ENCODE measurements at places on chromosomes 5 and 9.

DNA sequence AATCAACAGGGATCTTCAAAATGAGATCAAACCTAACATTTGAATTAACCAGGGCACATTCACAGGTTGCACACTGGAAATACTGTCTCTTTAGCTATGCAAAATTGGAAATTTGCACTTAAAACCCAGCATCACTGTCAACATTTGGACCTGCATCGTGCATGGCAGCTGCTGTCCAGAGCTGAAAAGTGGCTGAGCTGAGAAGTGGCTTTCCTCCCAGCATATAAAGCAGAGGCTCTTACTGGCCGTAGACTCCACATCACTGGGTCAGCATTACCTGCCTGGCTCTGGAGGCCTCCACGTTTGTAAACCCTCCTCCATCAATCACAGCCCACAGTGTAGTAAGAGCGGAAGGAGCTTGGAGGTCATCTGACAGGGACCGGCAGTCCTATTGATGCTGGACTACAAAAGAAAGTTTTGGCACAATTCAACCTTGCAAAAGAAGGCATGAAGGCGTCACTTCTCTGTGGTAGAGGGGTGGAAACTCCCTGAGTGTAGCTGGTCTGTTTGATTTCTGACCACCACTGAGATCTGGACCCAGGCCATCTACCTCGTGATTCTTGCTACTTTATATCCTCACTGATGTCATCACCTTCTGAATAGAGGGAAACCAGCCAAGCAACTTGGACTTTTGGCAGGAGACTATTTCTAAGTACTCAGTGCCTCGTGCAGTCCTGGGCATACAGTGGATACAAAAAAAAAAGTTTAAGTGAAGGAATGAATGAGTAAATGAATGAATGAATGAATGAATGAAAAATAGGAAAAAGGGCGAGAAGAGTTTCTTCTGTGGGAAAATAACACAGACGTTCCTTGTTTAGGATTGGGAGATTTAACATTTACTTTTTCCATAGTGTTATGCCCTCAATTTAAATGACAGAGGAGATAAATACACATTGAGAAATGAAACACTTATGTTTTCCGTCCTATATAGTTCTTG, 14.8 kb downstream of the RASEF start:
- no peak for DNase-seq

DNA sequence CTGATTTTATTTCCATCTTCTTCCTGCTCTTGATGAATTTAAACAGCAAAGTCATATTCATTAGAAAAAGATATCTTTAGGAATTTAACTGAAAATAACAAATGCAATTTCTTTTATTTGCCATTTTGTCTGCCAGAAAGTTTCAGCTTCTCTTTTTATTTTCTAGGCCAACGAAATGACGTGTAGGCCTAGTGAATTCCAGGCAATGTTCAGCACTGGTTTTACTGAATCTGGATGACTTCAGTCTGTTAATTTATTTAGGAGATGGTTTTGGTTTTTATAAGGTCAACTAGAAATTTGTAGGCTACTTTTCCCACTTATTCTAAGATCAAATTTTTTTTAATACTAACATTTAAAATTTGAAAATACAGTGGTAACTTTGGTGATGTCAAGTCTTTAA, 129.1 kb upstream of the VCAN start:
- no peak for DNase-seq

GRCh38 chr5:79456890-79457583, 56.9 kb downstream of the HOMER1 start:
- no peak for DNase-seq

- DNase-seq, result no peak
Observed at GRCh38 chr5:59661954-59662615, 231.4 kb downstream of the PDE4D start.

- DNase-seq, result no peak
Observed at GRCh38 chr5:79990205-79990597, 861 bp downstream of the MTX3 start.

GRCh38 chr9:114719290-114719689, 37.3 kb upstream of the TEX48 start:
- DNase-seq, result no peak

GRCh38 chr9:75422944-75423522, 334.7 kb downstream of the OSTF1 start:
- no peak for DNase-seq

- no peak for DNase-seq
Observed at GRCh38 chr5:72407541-72407940, 87.4 kb downstream of the PTCD2 start.

DNA sequence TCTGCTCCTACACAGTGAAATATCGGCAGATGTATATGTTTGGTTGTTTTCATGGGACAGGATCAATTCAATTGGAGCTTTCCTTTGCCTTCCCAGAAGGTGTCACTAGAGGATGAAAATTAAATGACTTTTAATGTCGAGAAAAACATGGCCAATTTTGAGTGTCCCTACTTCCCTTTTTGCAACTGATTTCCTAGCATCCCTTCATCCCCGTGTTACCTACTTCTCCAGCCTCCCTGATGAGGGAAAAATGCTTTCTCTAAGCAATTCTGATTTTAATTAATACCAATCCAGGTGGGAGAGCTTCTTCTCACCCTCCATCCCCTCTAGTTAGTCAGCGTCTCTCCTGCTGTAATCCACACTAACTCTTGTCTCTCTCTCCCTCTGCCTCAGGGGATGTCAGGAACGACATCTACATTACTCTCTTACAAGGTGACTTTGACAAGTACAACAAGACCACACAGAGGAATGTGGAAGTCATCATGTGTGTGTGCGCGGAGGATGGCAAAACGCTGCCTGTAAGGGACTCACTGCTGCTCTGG, 64.9 kb downstream of the DOCK2 start:
- no peak for DNase-seq

GRCh38 chr5:157241483-157241882, 24.4 kb upstream of the CYFIP2 start:
- no peak for DNase-seq

- no peak for DNase-seq
Observed at GRCh38 chr5:2591777-2592453, 159.6 kb downstream of the IRX2 start.

GRCh38 chr9:86822006-86822801, 125.1 kb downstream of the GAS1 start:
- DNase-seq, result no peak

DNA sequence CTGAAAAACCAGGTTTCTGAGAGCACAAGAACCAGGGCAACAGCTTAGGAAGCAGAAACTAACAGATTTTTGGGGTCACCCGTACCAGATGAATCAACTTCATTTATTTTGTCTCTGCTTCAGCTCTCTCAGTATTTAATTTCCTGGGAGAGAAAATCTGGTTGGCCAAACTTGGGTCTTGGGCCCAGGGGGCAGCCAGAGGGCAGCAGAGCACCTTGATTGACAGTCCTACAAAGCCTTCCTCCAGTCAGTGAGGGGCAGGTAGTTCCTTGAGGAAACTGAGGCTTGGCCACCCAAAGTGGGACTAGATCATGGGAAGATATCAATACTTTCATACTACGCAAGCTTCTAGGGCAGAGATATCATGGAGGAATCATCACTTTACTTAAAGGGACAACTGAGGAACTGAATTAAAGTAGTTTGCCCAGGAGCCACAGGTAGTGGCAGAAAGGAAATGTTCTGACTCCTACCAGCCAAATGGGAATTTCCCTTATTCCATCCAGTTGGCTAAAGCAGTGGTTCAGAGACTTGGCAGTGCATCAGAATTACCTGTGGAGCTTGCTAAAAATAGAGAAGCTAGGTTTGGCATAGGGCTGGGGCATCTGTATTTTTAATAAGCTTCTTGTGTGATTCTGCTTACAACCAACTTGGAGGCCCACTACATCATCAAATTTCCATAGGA, 21.5 kb upstream of the ARHGAP26 start:
- DNase-seq, result peak; percentile 24

DNA sequence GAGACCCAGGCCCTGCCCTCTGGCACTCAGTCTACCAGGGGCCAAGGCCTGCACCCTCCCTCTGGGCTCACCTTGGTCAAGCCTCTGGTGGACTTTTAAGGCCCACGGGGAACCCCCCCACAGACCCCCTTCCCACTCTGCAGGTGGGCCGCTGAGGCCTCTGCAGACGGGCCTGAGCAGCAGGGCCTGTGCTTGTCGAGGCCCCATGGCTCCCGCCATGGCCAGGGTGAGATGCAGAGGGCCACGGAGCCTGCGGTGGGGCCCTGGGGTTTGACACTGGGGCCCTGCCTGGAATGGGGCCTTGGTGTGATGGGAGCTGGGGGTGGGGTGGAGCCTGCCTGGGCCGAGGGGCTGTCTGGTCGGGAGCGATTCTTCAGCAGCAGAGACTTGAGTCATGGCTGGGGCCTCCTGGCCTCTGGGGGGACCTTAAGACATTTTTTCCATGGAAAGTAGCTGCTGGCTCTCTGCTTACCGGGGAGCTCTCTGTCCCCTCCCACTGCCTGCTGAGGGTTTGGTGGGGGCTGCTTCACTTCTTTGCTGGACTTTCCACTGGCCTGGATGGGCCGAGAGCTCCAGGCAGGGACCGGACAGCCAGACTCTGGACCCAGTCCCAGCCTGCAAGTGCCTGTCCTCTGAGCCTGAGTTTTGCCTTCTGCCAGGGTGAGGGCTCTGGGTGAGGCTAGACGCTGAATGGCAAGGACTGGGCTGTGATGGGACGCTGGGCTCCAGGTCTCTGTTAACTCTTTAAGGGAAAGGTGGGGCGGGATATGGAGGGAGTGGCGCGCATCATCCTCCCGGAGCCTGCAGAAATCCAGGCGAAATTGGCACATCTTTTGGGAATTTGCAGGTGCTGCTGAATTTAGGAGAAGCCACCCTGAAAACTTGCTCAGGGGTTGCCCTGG, 132.2 kb downstream of the RXRA start:
- DNase-seq, result no peak

DNA sequence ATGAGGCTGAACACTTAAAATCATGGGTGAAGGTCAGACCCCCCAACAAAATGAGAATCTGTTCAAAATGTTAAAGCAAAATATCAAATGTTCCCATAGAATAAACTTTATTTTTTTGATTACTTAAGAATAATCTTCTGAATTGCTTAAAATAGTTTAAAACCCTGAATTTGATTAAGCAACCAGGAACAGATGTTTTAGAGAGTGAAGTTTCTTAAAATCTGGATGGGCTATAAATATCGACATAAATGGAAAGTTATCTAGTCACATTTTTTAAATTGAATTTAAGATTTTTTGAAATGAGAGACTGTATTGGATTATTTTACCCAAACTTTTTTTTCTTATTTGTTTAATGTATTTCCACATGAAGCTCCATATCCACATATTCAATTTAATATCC, 98.5 kb downstream of the ADAMTS12 start:
- no peak for DNase-seq

GRCh38 chr5:163453705-163454104, 6.2 kb downstream of the NUDCD2 start:
- no peak for DNase-seq

DNA sequence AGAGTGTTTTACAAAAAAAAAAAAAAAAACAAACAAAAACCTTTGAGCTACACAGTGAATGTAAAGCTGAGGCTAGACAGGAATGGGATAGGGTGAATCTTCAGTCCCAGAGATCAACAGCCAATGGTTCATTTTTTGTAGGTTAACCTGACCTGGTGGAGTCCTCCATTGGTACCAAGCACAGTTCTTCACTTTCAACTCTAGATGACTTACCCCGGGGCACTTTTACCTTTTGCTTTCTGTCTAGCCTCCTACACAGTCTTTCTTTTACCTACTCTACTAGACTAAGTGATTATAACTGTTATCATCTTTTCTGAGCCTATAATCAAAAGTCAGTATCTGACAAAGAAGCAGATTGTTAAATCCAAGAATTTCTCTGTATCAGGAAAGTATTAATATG, 50.9 kb downstream of the ANXA2R start:
- DNase-seq, result no peak

GRCh38 chr9:122827761-122828093, 661 bp downstream of the PDCL start:
- no peak for DNase-seq

GRCh38 chr9:74499770-74500583, 2.8 kb downstream of the RORB start:
- no peak for DNase-seq

DNA sequence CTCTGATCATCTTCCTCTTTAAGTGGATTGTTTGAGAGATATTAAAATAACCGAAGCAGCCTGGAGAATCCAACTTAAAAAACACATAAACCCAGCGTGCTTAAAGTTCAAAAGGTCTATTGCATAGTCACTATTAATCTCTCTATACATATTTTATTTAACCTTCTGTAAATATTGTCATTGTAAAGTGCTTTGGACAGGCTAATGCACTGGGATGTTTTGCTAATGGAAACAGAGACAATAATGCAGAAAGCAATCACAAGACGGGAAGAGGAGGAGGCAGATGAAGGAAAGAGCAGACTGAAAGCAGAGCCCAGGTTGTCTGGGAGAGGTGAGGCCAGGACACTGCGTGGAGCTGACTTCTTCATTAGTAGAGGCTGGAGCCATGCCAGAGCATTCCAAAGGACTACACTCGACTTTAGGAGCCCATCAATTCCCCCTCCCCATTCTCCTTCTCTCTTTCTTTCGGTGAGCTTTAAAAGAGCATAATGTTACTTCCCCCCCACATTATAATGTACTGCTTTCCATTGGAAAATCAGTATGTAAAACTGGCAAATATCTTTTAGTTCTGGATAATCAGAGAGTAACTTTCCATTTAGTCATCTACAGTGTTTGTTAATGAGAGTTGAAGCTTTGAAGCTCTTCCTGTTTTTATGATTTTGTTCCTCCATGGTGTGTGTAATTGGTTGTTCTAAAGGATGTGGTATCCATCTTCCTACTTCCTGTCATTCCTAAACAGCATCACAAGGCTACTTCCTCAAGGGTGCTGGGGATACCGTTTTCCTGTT, 307.3 kb upstream of the MPDZ start:
- no peak for DNase-seq

GRCh38 chr5:164649266-164649665, 1143.8 kb downstream of the MAT2B start:
- no peak for DNase-seq

GRCh38 chr9:107094370-107094769, 188.7 kb upstream of the RAD23B start:
- DNase-seq, result no peak

GRCh38 chr5:150263801-150264621, 25.6 kb downstream of the CAMK2A start:
- DNase-seq, result no peak

DNA sequence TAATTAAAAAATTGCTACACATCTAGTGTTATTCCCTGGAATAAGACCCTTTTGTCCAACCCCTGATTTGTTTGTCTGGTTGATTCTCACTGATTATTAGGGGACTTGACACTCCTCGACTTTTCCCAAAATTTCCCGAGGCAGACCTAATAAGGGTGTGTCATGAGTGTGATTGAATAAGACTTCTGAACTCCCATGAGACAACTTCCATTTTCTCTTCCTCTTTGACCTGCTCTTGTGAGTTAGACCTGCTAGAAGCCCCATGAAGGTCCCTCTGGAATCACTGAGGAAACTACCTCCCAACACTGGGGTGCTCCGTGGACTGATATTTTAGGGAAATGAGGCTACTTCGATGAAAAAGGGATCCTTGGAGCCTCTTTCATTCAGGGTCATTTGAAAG, 83.4 kb downstream of the MUSK start:
- DNase-seq, result no peak

- DNase-seq, result no peak
Observed at GRCh38 chr5:159224471-159224870, 15.1 kb upstream of the RNF145 start.

- no peak for DNase-seq
Observed at GRCh38 chr5:160919626-160920025, 67.6 kb upstream of the ATP10B start.

- DNase-seq, result no peak
Observed at GRCh38 chr9:29245351-29245750, 1672.1 kb upstream of the C9orf72 start.
